K562 (cell line): ENCODE measurements at places on chromosomes 6 and 20.

GRCh38 chr6:121614115-121614514, 178.7 kb downstream of the GJA1 start:
- DNase-seq = no peak

DNA sequence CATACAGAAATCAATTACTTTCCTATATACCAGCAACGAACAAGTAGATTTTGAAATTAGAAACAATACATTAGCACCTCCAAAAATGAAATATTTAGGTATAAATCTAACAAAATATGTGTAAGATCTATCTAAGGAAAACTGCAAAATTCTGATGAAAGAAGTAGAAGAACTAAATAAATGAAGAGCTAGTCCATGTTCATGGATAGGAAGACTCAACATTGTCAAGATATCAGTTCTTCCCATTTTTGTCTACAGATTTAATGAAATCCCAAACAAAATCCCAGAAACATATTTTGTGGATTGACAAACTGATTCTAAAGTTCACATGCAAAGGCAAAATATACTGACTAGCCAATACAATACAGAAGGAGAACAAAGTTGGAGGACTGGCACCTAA, 33.7 kb downstream of the PREP start:
- DNase-seq = no peak

DNA sequence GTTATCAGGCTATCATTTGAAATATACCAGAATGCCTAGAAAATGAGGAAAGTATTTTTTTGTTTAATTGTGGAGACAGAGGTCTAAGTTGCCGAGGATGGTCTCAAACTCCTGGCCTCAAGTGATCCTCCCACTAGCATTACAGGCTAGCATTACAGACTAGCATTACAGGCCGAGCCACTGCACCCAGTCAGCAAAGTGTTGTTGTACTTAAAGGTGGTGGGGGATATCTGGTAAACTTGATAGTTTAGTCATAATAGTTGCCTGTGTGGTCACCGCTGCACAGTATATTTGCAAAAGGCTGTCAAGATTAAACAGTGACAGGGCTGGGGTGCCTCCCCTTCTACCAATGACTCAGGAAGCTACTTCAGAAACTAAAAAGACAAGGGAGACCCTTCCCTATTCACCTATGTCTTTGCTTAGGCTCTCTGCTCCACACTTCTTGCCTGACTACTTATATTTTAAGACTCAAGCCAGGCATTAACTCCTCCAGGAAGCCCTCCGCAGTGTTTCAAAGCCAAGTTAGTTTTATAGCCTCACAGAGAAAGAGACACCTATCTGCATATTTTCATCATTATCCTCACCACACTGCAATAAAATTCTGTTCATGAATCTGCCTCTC, 3.1 kb upstream of the AKIRIN2 start:
- peak; percentile 84 for DNase-seq

DNA sequence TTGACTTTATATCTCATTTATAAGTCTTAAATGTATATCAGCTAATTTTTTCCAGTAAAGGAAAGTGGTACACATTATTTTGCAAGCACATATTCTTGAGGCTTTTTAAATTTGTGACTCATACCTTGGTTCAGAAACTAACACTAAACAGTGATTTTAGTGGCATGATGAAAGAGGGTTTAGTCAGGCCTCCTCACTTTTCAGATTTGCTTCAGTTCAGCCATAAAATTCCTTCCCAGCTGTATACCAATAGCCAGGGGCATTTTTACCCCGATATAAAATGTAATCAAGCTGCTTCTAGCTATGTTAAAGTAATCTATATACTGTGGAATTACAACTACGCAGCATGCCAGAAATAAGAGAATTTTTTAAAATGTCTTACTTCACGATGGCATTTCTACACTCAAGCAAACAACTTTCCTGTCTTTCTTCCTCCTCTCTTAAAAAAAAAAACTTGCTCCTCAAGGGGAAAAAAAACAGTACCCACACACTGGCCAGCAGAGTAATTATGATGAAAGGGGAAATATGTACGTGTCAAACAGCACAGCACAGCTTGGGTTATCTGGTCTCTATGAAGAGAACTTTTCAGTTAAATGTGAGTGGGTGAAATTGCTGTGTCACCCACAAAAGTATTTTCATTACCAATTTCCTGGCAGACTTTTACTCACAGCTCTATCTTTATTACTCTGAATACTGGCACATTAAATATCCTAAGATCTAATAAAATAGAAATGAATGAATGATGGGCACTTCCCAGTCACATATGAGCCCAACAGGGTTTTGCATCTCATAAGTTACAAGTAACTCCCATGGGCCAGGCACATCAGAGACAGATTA, 244.8 kb upstream of the TENT5A start:
- DNase-seq = no peak

DNA sequence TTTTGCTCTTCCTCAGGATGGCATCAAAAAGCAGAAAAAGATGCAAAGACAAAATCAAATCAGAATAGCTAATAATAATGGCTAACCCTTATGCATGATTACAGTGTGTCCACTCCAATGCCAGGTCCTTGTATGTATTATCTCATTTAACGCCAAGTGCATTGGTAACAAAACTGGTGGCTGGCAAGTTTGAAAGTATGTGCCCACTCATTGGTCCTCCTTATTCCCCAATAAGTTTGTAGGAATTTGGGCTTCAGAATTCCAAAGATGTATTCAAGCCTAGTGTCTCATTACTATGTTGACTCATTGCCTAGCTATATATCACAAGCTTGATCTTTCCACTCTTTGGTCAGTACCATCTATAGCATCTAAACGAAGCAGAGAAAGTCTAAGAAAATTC, 196.6 kb downstream of the GJA10 start:
- DNase-seq = no peak

GRCh38 chr6:113004470-113005270, 657.5 kb downstream of the RFPL4B start:
- no peak for DNase-seq

DNA sequence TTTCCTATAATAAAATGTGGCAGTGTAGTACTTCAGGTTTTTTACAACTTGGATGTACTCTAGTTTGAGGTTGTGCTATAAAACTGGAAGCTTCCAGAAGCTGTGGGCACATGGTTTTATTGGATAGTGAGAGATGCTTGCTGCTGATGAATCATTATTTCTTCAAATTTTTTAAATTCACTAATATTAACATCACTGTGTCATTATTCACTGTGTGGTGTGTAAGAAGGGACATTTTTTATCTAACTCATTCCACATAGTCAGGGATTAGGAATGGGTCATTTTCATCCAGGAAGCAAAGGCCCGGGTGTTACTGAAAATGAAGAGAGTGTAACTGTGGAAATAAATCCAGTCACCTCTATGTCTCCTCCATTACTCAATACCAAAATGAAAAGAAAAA, 421.0 kb downstream of the TENT5A start:
- no peak for DNase-seq

- DNase-seq = no peak
Measured at GRCh38 chr6:162625846-162626540, 101.6 kb downstream of the PRKN start.

- no peak for DNase-seq
Measured at GRCh38 chr6:111601886-111602285, 3.8 kb downstream of the TRAF3IP2 start.

DNA sequence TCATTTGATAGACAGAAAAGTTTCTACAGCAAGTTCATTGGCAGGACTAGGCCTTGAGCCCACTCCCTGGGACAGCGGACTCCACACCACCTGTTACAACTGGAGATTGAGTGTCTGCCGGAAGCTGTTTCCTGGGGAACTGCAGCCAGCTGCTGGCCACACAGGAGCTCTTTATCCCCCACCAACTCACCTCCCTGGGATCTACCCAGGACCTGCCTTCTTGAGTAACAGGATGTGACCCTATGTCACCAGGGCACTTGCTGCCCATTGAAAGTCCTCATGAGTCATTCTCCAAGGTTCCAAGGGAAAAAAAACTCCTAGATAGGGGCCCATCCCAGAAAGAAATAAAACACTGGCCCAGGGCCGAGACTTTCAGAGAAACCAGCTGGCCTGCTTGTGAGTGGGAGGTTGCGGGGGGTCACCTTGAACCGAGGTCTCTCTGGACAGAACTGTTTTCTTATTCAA, 37.4 kb upstream of the SLC9A8 start:
- DNase-seq = peak; percentile 63

DNA sequence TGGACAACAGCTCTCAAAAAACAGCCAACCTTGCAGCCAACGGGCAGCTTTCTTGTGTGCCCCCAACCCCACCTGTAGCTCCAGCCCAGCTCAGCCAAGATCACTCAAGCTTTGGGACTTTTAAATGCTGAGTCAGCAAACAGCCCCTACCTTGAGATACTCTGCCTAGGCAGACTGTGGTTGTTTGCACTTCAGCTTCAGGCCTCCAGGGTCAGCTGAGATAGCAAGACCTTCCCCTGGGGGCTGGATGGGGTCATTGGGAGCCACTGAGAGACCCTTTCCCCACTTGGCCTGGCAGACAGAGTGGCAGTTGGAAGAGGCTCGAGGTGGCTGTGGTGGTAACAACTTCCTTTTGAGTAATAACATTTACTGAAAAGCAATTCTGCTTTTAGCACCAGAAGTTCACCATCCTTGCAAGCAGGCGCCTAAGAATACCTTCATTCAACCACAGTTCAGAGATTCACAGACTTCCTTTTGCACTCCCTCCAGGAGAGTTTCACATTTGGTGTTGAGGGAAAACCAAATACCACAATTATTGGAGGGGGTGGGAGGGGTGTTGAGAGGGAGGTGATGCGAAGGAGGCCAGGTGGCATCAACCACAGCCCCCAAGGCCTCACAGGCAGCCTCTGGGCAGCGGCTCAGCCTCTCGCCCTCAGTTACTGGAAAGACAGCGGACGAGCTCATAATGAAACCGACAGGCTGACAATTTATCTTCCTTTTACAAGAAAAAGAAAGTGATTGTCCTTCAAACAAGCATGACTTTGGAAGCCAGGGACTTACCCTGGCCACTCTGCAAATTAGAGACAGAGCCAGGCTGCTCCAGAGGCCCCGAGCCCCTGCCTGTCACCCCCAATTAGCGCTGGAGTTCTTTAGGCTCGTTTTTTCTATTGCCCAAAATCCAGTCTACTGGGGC, 148.1 kb downstream of the CEBPB start:
- DNase-seq = peak; percentile 52

DNA sequence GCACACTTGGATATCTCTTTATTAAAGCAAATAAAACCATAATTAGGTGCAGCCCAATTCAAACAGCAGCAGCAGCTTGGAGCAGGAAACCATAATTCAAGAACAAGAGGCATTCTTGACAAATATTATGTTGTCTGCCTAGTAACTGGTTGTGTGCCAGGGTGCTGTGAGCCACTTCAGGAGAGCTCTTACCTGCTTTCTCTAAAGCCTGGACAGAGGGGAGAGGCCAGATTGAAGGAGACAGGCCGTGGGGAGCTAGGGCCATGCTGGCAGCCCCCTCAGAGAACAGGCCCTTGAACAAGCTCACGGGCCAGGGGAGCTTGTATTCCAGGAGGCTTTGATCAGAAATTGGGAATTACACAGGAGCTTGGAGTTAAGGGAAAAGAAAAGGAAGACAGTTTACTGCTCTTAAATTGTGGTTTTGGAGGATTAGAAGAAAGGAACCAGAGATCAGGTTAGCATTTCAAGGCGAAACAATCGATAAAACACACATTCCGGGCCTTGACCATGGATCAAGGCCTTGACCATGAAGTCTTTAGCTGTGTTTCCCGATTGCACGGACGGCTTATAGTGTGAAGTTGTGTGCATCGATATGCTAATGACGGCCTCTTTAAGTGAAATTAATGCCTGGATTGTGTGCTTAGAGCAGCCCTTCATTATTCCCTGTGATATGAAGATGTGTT, 69.8 kb upstream of the NKX2-2 start:
- no peak for DNase-seq

- no peak for DNase-seq
Measured at GRCh38 chr6:1701668-1702353, 92.1 kb downstream of the FOXC1 start.

GRCh38 chr20:51888291-51888690, 86.0 kb upstream of the SALL4 start:
- no peak for DNase-seq

DNA sequence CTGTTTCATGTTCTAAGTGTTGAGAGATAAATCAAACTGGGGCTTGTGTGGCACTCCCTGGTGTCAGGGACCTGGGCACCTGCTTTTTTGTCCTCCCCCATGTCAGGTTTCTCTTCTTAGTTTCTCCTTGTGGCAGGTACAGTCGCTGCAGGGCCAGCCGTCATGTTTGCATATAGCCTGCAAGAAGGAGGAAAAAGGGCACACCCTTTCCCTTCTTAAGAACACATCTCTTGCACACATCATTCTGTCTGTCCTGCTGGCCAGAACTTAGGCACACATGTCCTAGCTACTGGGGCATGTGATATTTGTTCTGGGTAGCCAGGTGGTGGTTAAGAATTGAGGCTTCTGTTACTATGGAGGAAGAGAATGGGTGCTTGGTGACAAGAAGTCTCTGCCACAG, 27.9 kb downstream of the CDC5L start:
- DNase-seq = peak; percentile 24

GRCh38 chr6:43129434-43130194, 41.5 kb upstream of the SRF start:
- DNase-seq = peak; percentile 64

DNA sequence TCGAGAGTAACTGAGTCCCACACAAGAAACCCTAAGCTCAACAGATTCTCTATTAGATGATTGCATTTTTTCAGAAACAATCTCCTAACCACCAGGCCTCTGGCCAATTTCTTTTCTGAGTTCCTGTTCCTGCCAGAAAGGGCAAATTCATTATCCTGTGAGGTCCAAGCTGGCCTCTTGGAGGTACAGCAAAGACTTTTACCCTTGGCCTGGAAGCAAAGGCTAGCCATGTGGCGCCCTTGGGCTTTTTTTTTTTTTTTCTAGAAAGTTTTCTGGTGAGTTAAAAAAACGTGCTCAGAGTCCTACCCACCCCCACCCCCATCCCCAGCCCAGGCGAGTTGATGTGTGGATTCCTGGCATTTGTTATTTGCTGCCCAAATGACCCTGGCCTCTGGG, 59.0 kb upstream of the EEF1A1 start:
- peak; percentile 31 for DNase-seq

DNA sequence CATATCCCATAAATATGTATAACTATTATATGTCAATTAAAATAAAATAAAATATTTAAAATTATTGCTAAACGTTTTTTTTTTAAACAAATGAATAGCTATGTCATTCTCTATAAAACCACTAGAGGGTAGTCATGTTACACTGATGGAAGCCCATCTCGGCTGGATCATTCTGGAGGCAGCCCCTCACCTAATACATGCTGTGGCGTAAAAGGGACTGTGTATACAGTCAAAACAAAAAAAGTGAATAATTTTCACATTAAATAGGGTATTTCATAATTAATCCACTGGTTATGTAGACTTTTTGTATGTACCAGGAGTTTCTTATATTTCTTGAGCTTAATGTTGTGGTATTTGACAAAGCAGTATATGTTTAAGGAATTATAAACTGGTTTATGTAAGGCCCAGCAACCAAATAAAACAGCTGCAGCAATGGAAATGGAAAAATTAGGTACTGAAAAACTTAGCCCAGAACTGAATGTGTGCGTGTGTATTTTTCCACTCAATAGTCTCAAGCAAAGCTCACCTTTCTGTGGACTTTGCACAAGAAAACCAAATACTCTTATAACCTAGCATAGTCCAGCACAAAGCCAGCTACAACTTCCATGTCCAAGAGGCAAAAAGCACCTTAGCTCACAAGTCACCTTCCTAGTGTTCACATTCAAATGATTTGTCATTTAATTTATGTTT, 81.7 kb downstream of the COL9A1 start:
- DNase-seq = peak; percentile 68

- DNase-seq = no peak
Measured at GRCh38 chr20:36548006-36548315, 6.6 kb downstream of the MYL9 start.
